NCI-H1105 (cell line): ENCODE measurements at places on chromosomes 1 and 21.

DNA sequence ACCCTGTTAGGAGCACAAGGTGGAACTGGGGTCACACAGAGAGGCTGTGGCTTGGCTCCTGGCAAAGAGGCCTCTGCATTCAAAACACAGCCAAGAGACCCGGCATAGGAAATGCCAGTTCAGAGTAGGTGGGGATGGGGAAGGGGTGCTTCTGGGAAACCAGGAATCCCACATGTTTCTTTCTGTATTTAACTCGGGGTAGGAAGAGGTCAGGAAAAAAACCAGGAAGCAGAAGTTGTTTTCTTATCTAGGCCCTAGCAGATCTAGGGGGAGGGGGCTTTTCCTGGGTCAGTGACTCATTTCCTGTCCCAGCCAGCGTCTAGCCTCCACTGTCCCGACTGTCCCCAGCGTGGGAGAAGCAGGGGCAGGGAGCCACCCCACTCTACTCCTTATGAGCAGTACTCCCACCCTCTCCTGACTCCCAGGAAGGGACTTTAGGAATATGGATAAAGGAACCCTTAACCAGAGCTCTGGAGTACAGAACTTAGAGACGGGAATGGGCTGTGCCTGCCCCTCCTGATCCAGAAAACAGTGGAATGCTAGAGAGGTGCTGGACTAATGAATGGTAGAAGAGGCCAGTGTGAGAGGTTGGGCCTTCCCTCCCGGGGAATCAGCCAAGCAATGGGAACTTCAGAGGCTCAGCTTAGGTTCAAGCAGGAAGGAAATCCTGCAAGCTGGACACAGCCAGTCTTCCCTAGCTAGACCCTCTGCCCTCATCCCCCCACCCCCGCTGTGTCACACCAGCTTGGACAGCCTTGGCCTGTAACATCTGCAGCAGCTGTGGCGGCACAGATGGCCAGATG lies 5.7 kb downstream of the FHL3 start:
- no peak for DNase-seq

DNA sequence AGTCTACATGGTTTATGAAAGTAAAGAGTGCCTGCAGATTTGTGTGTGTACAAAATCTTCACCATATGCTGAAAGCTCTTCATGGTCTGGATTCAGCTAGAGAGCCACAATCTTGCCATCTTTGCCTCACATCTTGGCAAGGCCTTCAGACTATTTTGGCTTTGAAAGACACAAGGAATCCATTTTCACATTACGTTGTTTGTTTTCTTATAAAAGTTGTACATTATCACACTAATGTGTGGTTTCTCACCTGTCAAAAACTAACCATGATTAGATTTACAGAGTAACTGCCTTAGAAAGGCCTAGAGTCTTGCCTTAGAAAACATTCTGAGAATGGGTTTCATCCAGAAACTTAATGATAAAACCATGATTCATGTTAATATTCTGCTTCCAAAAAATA lies 494.6 kb downstream of the NEGR1 start:
- no peak for DNase-seq

- DNase-seq, result peak; percentile 68
Measured at GRCh38 chr21:32520875-32521735, 64.2 kb downstream of the TCP10L start.

GRCh38 chr21:37574751-37575150 lies 208.2 kb downstream of the DYRK1A start:
- DNase-seq, result no peak

- no peak for DNase-seq
Measured at GRCh38 chr1:94538243-94538827, 3.2 kb downstream of the F3 start.

- no peak for DNase-seq
Measured at GRCh38 chr1:74767490-74767889, 34.5 kb downstream of the TYW3 start.

- DNase-seq, result no peak
Measured at GRCh38 chr1:18057623-18058022, 50.0 kb upstream of the IGSF21 start.

DNA sequence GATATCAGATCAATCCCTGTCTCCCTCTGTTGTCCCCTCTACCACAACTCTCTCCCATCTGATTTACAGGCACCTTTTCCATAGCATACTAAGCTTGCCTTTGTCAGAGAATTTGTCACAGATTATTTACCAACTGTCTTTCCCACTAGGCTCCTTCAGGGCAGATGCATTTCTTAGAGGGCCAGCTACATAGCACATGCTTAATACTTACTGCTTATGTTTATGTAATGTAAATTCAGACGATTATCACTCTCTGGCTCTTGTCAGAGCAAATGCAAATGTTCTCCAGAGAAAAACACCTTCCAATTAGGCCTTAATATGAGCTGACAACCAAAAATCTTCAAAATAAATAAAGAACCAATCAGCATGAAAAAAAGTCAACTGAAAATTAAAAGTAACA lies 15.3 kb upstream of the RABGGTB start:
- DNase-seq, result no peak

GRCh38 chr1:84480650-84481049 lies 1.6 kb downstream of the RPF1 start:
- DNase-seq, result no peak

DNA sequence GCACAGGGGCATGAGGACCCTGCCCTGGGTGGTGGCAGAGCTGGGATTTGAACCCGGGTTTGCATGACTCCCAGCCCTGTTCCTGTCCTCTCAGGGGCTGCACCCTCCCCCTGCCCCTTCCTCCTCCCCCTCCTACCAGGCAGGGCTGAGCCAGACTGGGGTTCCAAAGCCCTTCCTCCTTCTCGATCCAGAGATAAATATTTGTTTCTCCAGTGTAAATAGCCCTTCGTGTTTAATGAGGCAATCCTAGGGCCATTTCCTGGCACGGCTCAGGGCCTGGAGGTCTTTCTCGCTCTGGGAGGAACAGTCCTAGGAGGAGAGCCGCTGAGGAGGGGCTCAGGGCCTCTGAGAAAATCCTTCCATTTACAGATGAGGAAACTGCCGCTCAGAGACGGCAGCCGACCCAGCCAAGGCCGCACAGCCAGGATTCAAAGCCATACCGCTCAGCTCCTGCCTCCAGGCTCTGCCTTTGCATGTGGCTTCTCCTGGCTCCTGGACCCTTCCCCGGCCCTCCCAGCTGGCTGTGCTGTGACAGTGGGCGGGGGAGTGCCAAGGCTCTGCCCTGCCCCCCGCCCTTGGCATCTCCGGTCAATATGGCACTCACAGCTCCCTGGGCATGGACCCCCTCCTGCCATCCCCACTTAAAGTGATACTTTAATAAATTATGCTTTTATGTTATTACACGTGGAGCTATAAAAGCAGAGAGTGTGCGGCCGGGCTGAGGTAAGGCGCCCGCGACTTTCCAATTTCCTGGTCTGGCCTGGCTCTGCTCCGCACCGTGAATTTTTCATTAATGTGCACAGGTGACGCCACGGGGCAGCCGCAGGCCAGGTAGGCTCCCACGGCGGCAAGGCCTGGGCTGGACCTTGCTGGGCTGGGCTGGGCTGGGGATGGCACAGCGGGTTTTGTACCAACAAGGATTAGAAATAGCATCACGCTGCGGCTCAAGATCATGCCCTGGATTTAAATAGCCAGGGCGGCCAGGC lies 114.7 kb upstream of the WNT4 start:
- DNase-seq, result no peak

GRCh38 chr1:156544592-156545102 lies 27.7 kb downstream of the IQGAP3 start:
- no peak for DNase-seq

DNA sequence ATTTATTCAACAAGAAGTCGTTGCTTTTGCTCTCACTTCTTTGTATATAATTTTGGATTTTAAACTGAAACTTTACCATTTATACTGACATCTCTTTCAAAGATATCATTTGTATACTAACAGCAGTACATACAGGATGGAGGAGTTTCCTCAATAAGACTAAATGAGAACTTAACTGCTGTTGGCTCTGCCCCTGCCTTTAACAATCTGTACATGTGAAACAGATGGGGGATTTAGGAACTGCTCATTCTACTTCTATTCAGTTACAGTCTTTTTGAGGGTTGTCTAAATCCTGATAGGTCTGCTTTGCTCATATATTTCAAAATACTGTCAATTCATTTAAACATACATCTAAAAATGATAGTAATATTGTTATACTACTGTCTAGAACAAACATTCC lies 663.2 kb downstream of the ADGRL2 start:
- DNase-seq, result no peak

- DNase-seq, result no peak
Measured at GRCh38 chr1:172373864-172374263, 46.6 kb upstream of the C1orf105 start.

- DNase-seq, result no peak
Measured at GRCh38 chr1:203135636-203136305, 8.2 kb downstream of the ADORA1 start.

DNA sequence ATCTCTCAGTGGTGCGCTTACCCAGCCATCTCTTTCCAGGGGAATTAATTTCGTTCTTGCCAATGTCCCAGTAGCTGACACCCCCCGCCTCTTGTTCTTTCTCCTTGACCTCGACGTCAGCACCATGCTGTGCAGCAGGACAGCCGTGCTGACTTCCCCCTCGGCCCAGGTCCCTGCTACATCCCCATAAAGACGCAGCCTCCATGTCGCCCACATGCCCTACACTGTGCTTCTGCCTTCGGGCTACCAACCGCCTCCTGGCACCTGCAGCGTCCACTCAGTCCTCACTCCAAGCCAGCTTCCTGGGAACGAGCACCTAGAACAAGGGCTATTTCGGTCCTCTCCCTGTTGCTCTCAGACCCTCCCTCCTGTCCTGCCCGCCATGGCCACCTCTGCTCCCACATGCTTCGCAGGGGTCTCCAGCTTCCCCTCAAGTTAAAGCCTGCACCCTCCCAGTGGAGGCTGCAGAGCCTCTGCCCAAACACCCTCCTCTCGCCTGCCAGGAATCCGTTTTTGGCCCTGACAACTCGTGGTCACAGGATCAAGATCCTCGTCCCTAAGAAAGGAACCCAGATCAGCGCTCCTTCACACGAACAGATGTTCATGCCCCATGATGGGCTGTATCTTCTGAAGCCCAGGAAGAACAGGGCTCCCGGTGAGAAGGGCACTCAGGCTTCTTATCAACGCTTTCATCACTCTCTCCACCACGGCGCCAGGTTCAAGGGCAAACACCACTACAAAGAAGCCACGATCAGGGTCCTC lies 109.7 kb downstream of the NPHP4 start:
- DNase-seq, result no peak

- DNase-seq, result no peak
Measured at GRCh38 chr1:2639203-2639602, 6.4 kb upstream of the MMEL1 start.

GRCh38 chr21:14303731-14304488 lies 79.0 kb downstream of the HSPA13 start:
- no peak for DNase-seq

GRCh38 chr1:69172003-69173000 lies 395.4 kb upstream of the LRRC7 start:
- DNase-seq, result no peak

DNA sequence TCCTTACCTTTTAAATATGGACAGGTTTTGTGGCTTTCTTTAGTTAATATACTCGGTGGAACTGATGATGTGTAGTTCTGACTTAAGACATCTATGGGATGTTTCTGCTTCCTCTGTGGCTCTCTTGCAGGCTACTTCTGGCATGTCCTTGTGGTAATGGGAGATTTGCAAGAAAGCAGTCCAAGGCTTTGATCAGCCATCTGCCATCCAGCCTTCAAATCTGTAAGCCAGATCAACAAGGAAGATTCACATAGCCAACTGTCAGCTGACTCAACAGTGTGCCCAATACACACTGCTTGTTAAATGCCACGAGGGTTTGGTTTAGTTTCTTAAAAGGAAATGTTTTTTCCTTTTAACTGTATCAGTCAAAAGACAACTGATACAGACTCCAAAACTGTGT lies 722.2 kb upstream of the CHRM3 start:
- DNase-seq, result no peak

- no peak for DNase-seq
Measured at GRCh38 chr1:56817716-56818463, 1.3 kb downstream of the FYB2 start.

DNA sequence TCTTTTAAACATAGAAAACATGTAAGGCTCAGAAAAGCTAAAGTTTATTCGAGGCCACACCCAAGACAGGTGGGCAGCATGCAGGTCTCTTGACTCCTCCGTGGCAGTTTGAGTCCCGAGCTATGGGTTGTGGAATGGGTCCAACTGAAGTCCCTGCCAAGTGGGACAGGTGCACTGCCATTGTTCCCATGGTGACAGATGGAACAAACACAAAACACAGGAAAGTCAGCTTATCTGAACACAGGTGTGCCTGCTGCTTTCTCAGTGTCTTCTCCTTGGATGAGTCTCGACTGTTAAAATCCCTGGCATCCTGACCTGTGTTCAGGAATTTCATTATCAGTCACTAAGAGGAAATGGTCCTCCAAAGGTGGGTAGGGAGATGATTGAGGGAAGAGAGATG lies 99.0 kb upstream of the RAB4A start:
- DNase-seq, result peak; percentile 73

DNA sequence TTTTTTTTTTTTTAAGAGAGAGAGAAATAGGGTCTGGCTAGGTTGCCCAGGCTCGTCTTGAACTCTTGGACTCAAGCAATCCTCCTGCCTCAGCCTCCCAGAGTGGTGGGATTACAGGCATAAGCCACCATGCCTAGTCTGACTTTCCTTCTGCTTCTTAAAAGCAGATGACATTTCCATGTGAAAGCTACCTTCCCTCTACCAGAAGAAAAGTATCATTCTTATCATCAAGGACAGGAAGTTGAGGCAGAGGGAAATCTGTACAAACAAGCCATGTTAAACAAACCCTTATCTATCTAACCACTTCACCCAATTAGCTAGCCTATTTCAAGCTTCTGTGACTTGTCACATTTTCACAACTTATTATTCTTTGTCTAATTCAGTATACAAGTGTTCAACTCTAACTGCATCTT lies 54.8 kb downstream of the SAMSN1 start:
- DNase-seq, result no peak

DNA sequence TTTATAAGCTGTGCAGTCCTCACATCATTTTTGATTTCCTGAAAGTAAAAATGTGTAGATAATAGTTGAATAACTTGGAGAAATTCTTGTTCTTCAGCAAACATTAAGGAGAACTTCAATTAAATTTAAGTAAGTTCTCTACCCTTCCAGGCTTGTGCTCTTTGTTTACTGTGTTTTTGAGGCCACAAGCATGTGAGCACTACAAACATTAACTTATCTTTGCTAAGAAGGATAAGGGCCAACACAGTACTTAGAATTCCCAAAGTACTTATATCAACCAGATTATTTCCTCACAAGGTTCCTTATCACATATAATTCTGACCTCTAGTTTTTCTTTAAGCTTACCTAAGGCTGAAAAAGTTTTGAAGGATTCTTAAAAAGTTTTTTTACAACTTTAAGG lies 24.7 kb upstream of the RWDD3 start:
- no peak for DNase-seq

DNA sequence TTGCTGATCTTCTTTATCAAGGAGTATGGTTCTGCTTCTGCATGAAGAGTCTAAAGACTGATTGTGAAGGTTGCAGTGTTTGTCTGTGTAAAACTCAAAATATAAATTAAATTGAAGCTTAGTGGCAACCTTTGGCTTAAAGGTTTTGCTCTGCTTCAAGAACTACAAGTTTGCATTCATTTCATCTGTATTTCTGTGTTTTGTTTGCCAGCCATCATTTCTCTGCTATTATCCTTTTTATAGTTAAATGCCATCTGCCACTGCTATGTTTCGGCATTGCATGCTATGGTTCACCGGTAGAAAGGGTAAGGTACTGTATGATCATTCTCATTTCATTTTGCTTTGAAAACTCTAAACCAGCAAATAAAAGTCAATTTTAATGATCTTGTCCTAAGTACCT lies 52.9 kb downstream of the OSBPL9 start:
- no peak for DNase-seq

GRCh38 chr1:204599098-204599497 lies 82.9 kb downstream of the MDM4 start:
- DNase-seq, result no peak

GRCh38 chr1:21937372-21938121 lies 437 bp upstream of the HSPG2 start:
- DNase-seq, result peak; percentile 68
